ENCODE measurements at places on chromosomes 5 and 9.
A peak's percentile ranks its signal among the peaks of the same experiment; 100 is the strongest.

DNA sequence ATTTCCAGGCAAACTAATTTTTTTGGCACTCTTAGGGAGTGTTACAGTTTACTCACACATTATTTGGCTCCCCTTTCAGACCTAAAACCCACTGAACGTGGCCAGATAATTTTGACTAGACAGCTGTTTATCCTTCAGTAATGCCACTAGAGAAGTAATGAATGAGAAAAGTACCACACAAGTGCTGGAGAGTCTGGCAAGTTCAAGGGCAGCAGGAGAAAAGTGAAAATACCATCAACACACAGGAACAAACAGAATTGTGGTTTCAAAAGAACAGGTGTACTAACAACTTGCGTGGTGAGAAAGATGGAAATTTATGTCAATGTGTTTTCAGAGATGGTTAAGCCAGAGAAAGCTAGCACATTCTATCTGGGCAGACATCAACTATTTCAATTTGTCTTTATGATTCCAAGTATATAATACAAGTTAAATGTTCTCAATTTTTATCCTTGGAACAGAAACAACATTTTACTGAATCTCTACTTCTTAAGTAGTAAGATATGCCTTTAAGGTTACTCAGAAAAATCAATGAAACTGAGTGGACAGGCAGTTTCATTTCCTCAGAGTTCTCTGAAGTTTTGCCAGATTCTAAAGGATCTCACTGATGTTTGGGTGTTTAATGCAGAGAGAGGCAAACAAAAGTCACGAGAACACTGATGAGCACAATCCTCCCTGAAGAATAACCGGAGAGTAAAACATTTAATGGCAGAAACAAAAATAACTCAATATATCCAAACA lies 91.0 kb downstream of the ARSB start:
- H3K27me3 ChIP-seq: no peaks in the 10 kb centered on the region
- H3K4me1 ChIP-seq: peaks cover 4% of the 10 kb centered on the region
- H3K36me3 ChIP-seq: no peaks in the 10 kb centered on the region
- no peak overlapping the region for H3K4me3 ChIP-seq
- H3K27ac ChIP-seq: no peak overlapping the region
- no peak for DNase-seq

DNA sequence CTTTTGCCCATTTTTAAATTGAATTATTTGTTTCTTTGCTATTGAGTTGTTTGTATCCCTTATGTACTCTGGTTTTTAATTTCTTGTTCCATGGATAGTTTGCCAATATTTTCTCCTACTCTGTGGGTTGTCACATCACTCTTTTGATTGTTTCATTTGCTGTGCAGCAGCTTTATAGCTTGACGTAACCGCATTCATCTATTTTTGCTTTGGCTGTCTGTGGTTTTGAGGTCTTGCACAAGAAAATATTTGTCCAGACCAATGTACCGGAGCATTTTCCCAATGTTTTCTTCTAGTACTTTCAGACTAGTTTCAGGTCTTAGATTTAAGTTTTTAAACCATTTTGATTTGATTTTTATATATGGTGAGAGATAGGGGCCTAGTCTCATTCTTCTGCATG lies 36.2 kb upstream of the ZNF366 start:
- H3K36me3 ChIP-seq: no peaks in the 10 kb centered on the region
- no peak overlapping the region for H3K4me3 ChIP-seq
- no peaks in the 10 kb centered on the region for H3K27me3 ChIP-seq
- DNase-seq: peak; percentile 78
- H3K27ac ChIP-seq: no peak overlapping the region
- peaks cover 4% of the 10 kb centered on the region for H3K4me1 ChIP-seq

DNA sequence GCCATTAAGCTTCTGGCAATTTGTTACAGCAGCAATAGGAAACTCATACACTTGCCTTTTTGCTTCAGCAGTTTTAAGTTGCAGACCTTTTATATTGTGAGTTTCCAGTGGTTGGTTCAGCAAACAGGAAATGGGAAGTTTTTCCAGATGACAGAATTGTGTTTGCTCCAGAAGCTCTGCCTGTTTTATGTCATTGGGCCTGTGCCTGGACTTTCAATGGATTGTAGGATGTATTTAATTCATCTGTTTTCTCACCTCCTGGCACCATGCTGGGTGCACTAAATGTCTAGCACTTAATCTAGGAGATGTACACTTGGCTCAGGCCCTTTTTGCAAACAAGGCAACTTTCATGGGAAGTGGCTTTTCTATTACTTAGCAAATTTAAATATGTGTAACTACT lies 100.4 kb upstream of the CLINT1 start:
- H3K36me3 ChIP-seq: no peaks in the 10 kb centered on the region
- H3K4me1 ChIP-seq: no peaks in the 10 kb centered on the region
- no peaks in the 10 kb centered on the region for H3K27me3 ChIP-seq
- no peak overlapping the region for H3K27ac ChIP-seq
- H3K4me3 ChIP-seq: no peak overlapping the region

- H3K27ac ChIP-seq: peak overlapping the region; percentile 34
- H3K27me3 ChIP-seq: no peaks in the 10 kb centered on the region
- no peak for DNase-seq
- peaks cover 92% of the 10 kb centered on the region for H3K4me1 ChIP-seq
- H3K4me3 ChIP-seq: no peak overlapping the region
- peaks cover 3% of the 10 kb centered on the region for H3K36me3 ChIP-seq
Measured at GRCh38 chr5:139664727-139665351, 16.7 kb downstream of the CXXC5 start.

GRCh38 chr9:99419070-99419469 lies 197.0 kb downstream of the SEC61B start:
- H3K4me1 ChIP-seq: no peaks in the 10 kb centered on the region
- peak; percentile 50 for DNase-seq
- H3K27me3 ChIP-seq: no peaks in the 10 kb centered on the region
- H3K36me3 ChIP-seq: no peaks in the 10 kb centered on the region

DNA sequence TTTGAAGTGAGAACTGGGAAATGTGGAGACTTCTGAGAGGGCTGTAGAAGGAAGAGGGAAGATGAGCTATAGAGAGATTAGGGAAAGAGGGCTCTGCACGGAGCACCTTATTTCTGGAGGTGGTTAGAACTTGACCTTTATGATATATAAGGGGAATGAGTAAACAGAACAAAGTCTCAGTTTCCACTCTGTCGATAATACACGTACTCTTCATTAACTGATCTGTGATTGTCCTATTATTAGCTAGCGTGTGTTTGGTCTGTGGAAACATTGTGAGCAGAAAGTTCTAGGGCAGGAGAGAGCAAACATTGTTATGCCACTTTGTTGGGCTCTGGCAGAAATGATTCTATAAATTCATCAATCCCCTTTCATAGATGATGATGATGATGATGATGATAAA lies 118.5 kb downstream of the UGCG start:
- no peak overlapping the region for H3K27ac ChIP-seq
- H3K36me3 ChIP-seq: no peaks in the 10 kb centered on the region
- H3K4me3 ChIP-seq: no peak overlapping the region
- H3K4me1 ChIP-seq: peaks cover 4% of the 10 kb centered on the region
- H3K27me3 ChIP-seq: no peaks in the 10 kb centered on the region

DNA sequence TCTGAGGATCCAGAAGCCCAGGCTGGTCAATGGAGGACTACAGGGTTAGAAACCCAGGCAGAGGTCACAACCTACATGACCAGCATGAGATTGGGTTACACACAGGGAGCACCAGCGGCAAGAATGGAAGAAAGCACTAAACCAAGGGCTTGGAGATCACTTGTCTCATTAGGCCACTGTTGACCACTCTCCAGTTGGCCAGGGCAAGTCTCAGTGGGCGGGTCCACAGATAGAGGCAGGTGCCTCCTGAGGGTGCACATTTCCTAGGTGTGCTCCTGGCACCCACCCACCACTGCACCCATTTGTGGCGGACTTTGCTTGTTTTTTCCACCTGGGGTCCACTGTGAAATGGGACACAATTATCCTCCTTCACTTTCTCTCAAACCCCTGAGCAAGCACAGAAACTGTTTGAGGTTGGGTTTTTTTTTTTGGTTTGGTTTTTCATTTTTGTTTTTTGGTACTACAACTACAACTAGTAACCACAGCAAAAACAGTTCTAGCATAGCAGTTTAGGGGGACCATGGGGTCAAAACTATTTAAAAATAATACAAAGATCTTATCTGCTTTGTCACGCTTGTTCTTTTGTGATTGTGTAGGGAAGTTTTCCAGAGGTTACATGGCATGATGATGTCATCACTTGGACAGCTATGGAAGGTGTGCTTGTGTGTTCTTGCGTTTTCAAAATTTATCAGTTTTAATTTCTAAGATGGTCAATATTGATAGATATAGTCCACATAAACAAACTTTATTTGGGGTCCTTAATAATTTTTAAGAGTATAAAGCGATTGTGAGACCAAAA lies 6.1 kb downstream of the NPR2 start:
- no peak for DNase-seq
- no peak overlapping the region for H3K27ac ChIP-seq
- H3K36me3 ChIP-seq: peaks cover 36% of the 10 kb centered on the region
- peaks cover 19% of the 10 kb centered on the region for H3K4me1 ChIP-seq
- no peak overlapping the region for H3K4me3 ChIP-seq

DNA sequence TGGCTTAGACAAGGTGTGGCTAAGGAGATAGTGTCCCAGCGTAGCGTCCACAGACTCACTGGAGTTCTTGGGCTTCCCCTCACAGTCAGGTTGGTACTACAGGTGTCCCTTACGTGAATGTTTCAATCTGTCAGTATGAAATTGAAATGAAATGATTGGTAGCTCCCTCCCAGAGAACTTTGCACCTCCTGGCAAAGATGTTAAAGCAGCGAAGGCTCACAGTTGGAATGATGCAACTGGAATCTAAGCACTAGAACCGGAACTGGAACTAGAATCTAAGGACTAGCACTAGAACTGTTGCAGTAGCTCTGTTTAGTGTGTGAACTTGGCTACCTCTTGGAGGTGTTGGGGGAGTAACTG lies 1.1 kb downstream of the SLC31A1 start:
- peak; percentile 50 for DNase-seq
- no peaks in the 10 kb centered on the region for H3K27me3 ChIP-seq
- no peak overlapping the region for H3K27ac ChIP-seq
